Left renal cortex interstitium (tissue), 4 donors: ENCODE measurements at places on chromosomes 1 and 21.

DNA sequence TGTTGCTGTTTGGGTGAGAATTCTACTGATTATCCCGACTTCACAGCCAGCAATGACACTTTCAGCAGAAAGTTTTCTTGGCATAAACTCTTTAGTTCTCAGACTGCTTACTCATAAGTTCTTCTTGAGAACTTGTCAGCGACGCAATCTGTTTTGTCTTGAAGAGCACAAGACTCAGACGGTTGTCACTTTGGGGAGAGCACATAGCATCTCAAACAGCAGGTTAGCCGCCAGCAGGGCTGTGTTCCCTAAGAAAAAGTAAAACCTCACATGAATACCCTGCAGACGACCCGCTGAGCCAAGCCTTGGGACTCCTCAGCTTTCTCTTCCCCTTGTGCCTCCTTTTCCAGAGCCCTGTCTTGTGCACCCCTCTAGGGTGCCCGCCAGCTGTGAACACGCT lies 11.4 kb downstream of the AGMAT start:
- no peak for DNase-seq

DNA sequence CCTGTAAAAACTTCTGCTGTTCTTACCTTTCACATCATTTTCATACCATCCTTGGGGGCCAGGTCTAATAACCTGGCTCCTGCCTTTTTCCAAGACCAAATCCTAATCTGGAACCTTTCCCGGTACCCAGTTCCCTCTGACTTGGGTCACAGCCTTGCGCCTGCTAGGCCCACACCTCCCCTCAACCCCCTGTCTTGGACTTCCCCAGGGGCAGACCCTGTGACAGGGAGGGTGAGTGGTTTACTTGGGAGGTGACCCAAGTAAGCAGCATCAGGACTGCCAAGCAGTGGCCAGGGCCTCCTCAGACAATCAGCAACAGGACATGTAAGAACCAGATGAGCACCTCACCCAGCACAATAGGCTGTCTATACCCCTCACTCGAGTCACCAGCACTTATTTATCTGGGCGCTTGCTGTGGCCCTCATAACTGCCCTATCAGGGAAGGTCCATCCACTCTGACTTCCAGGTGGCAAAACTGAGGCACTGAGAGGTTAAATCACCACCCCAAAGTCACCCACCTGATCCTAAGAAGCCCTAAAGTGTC lies 124.7 kb downstream of the MATN1 start:
- DNase-seq = no peak

- DNase-seq = no peak
These were observed 37.3 kb downstream of the ZMYND12 start for GRCh38 chr1:42418516-42418915.

DNA sequence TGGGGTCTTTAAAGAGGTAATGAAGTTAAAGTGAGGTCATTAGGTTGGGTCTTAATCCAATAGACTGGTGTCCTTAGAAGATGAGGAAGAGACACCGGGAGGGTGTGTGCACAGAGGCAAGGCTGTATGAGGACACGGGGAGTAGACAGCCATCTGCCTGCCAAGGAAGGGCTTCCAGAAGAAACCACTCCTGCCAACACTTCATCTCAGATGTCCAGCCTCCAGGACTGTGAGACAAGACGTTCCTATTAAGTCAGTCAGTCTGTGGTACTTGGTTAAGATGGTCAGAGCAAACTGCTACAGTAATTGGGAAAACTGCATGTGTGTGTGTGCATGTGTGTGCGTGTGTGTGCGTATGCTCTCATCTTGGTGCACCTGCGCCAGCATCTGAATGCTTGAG lies 77.1 kb downstream of the RYR2 start:
- no peak for DNase-seq

DNA sequence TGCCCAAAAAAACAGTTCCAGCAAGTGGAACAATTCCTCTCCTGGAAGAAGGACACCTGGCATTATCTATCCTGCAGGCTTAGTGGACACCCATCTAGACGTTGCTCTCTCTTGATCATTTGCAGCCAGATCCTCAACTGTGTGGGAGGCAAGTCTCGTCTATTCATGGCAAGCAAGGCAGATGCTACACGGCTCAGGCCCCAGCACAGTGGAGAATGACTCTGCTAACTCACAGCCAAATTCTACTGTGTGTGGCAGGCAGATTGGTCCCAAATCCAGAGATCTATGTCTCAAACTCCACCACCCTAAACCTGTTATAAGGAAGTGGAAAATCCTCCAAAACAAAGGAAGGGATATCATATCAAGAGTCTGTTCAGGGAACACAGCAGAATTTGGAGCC lies 7.0 kb downstream of the TNNT2 start:
- no peak for DNase-seq

- no peak for DNase-seq
These were observed 3.3 kb downstream of the ADSS2 start for GRCh38 chr1:244448279-244449036.
